Natural killer cell treated with Interleukin-12 subunit alpha and Interleukin-12 subunit beta and Interleukin-15 and Interleukin-18, amount 100 ng/mL, for 72 hours (primary cell): ENCODE measurements at places on chromosomes 1 and 21. TPM values are rescaled to one million over a fixed set of nuclear protein-coding genes. Genes with fewer than 3 reads are reported as not detected.

- DNase-seq, result no peak
Measured at GRCh38 chr1:91827087-91827458, 58.9 kb downstream of the TGFBR3 start.

GRCh38 chr21:24939291-24939690 lies 668.0 kb downstream of the MRPL39 start:
- DNase-seq, result no peak

DNA sequence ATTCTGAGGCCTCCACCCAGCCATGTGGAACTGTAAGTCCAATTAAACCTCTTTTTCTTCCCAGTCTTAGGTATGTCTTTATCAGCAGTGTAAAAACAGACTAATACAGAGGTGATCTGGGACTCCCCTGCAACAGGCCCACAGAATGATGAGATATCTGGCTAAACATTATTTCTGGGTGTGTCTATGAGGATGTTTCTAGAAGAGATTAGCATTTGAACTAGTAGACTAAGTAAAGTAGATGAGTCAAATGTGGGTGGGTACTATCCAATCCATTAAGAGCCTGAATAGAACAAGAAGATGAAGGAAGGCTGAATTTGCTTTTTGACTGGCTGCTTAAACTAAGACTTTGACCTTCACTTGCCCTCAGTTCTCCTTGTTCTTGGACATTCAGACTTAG lies 396.5 kb upstream of the LRRC7 start:
- no peak for DNase-seq

DNA sequence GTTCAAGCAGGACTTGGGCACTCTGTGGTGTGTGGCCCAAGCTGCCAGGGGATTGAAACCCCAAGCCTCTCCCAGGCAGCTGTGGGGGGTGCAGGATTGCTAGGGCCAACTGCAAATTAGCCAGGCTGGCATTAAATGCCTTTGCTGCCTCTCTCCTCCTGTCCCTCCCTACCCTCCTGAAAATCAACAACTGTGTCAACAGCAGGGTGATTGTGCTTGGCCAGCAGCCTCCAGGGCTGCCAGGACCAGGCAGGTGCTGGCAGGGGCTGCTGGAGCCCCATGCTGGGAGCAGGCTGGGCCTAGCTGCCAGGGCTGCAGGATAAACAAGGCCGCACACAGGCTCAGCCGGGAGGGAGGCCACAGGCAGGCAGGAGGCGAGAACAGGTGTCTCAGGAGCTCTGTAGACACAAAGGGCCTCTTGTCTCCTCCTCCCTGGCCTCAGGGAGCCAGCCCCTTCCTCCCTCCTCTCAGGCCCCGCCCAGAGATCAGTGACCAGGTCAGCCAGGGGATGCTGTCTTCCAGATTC lies 11.4 kb downstream of the SOX13 start:
- no peak for DNase-seq

- no peak for DNase-seq
Measured at GRCh38 chr1:112904071-112904830, 51.7 kb downstream of the SLC16A1 start.

OR2T29 gene
- total RNA-seq, result not detected

LAD1 gene
- not detected for total RNA-seq

RBP7 gene
- total RNA-seq, result not detected

- no peak for DNase-seq
Measured at GRCh38 chr21:41052820-41053555, 115.0 kb upstream of the BACE2 start.

DNA sequence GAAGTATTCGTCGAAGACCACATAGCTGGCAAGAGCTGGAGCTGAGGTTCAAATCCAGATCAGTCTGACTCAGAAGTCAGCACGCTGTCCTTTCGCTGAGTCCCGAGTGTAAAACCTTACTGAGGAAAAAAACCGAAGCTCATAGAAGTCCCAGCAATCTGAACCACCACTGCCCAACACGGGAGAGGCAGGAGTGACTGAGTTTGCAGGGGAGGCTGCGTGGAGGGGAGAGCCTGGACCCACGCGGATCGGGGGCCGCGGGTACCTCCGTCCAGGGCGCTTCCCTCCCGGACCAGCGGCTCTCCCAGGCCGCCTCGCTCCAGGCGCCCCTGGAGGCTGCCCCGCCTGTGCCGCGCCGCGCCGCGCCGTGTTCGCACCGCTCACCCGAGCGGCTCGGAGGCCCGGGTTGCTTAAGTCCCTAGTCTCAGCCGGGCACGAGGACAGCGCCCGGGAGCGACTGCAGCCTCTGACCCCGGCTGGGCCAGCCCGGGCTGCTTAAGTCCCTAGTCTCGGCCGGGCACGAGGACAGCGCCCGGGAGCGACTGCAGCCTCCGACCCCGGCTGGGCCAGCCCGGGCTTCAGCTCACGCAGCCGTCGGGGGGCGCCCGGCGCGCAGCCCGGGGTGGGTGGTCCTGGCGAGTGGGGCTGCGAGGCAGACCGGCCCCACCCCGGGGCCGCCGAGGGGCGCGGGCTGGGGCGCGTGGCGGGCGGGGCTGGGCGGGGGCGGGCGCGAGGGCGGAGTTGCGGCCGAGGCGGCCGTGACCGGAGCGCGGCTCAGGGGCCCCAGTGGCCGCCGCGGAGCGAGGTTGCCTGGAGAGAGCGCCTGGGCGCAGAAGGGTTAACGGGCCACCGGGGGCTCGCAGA lies at the start of gene ADAMTSL4:
Gene ADAMTSL4 (plus strand): TSS at position 777 of the 864 bp plus-strand sequence. CDS start 2,881 bp downstream, outside the sequence.
- DNase-seq, result peak; percentile 62

DNA sequence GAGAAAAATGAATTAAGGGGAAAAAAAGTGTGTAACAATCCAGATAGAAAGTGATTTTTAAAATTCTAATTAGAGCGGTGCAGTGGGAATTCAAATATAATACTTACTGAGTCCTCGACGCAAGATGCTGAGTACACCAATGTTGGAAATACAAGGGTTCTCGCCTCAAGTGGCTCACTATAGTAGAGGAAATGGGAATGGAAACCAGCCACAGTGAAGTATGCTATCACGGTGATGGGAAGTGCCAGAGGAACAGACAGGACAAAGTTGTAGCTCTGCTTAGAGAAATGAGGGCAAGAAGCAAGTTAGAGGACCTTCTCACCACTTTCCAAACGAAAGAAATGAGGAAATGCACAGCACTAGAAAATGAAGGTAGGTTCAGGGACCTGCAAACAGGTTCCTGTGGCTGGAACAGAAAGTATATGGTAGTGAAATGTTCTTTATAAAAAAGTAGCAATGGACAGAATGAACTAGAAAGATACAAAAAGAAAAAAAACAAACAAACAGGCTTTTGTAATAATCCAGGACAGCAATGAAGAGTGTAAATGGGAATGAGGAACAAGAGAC lies 13.5 kb downstream of the EGLN1 start:
- no peak for DNase-seq

GJA9 gene
- not detected for total RNA-seq

- no peak for DNase-seq
Measured at GRCh38 chr1:227362039-227362438, 43.7 kb upstream of the CDC42BPA start.

DNA sequence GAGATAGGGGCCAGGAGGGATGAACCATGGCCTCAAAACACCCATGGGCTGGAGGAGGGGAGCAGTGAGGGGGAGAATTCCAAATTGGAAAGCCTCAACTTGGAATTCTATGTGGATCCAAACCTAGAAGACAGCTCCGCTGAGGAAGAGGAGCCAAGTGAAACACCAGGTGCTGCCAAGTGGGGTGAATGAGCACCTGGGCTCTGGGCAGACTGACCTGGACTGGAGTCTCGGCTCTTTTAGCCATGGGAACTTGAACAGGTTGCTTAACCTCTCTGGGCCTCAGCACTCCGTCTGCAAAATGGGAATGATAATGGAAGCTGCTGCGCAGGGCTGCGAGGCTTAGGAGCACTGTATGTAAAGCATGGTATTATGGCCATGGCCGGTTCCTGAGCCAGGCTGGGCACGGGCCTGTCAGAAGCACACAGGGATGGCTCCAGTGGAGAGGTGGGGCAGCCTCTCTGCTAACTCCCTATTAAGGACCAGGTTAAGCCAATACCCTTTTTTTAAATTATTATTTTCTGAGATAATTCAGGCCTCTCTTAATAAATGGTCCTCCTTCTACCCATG lies 81.5 kb downstream of the SYT2 start:
- DNase-seq, result no peak

- no peak for DNase-seq
Measured at GRCh38 chr1:229043115-229043514, 227.8 kb upstream of the RAB4A start.

DNA sequence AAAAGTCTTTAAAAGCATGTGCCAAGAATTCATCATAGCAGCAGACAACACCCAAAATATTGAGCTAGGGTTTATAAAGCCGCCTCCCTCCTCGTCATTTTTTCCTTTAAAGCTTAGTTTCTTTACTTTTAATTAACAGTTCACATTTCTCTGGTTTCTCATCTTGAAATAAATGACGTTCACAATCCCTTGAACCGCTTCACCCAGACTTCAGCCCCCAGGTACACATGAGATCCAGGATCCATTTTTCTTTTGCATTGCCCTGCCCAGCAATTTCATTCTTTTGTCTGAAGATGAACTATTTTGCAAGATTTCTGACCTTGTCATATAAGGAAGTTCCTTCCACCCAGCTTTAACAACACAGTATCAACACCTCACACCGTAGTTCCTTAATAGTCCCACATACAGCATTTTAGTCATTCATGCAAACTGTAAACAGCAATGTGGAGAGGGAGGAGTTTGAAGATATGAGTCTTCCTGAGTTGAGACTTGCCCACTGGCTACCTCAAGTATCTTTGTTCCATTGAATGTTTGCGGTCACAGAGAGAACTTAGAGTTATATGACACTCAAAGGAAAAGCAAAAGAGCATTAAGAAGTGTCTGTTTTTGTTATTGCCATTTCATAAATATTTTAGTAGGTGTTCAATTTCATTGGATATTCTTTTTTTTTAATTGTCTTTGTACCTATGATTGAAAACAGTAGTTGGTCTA lies 35.3 kb upstream of the CACYBP start:
- no peak for DNase-seq

- DNase-seq, result no peak
Measured at GRCh38 chr1:33709783-33710718, 153.8 kb upstream of the HMGB4 start.

IL19 gene
- not detected for total RNA-seq

TDRD5 gene
- not detected for total RNA-seq

- DNase-seq, result no peak
Measured at GRCh38 chr1:8939000-8939265, 6.7 kb upstream of the CA6 start.
